CD4-positive, alpha-beta T cell (primary cell): ENCODE measurements at places on chromosomes 3 and 15.

GRCh38 chr15:35246451-35246850 is 161.4 kb upstream of the NANOGP8 start:
- DNase-seq = no peak

- DNase-seq = peak; percentile 46
Observed at GRCh38 chr15:62124176-62124972, 40.7 kb downstream of the C2CD4B start.

GRCh38 chr15:46778876-46779275 is 938.4 kb upstream of the SEMA6D start:
- no peak for DNase-seq

DNA sequence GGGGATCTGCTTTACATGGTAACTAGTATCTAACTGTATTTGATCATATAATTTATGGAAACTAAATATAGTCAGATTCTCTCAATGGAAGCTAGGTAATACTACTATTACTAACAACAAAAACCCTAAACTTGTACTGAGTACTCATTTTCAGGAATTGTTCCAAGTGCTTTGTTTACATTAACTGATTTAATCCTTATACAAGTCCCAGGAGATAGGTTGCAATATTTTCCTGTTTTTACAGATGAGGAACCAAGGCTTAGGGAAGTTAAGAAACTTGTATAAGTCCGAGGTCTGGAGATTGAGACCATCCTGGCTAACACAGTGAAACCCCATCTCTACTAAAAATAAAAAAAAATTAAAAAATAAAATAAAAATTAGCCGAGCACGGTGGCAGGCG is 7.5 kb upstream of the MTHFS start:
- DNase-seq = no peak

GRCh38 chr15:101183226-101183930 is 68.5 kb downstream of the CHSY1 start:
- DNase-seq = no peak

DNA sequence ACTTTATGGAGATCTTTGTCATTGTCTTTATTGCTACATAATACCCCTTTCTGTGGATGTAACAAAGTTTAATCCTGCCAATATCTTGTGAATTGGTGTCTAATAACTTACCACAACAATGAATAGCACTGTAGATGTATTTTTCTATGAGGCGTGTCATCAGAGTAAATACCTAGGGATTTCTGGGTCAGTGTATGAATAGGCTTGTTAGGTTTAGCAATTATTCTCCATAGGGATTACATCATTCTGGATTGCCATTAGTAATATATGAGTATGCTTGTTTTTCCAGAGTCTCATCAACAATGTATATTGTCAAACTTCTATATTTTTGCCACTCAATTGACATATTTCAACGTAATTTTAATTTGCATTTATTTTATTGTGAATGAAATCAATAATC is 67.9 kb downstream of the UNC13C start:
- no peak for DNase-seq

GRCh38 chr15:62881056-62881455 is 161.5 kb upstream of the TPM1 start:
- DNase-seq = no peak

DNA sequence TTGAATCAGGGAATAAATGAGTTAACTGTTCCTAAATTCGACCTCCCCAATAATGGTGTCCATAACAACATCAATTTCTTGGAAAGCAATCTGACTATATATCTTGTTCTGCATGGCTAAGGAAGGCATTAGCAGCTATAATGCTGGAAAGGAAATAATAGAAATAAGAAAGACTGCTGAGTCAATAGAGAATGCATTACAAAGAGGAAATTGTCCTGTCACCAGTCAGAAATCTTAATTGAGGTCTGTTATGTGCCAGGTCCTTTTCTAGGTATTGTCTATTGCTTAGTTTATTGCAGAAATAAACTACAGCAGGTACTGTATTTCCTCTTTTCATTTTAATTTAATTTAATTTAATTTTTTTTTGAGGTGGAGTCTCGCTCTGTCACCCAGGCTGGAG is 5.9 kb upstream of the PPP1R2 start:
- DNase-seq = no peak

DNA sequence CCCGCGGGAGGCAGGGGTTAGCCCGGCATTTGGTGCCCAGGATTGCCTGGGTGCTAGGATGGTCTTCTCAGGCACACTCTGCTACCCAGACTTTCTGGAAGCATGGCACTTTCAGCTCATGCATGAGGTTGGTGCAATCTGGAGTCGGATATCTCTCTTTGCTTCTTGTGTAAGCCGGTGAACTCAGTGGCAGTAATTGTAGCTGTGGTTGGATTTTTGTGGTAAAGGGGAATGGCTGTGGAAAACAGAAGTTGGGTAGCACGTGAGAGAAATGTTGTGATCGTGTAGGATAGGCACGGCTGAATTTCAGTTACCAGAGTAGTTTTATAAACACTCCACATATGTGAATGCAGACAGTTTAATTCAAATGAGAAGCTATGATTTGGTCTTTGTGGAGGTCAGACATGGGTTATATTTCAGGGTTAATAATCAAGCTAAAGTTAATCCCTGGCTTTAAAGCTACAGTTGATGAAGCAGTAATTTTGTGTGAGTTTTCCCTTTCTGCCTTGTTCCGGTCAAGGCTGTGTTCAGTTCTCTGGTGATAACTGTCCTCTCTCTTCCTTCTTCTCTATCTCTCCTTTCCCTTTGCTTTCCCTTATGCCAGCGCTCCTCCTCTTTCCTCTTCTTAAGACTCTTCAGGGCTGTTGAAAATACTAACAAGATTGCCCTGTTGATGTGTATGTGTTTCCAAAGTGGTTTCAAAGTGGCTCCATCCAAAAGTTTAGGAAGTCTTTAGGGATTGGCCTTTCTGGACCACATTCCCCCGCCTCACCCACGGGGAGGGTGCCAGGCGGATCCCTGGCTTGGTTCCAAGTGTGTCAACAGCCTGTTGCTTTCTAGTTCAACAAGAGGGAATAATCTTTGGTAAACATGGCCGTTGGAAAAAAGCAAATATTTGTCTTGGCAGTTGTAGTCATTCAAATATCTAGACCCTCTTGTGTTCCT is 404.6 kb upstream of the C2CD4B start:
- no peak for DNase-seq

- DNase-seq = no peak
Observed at GRCh38 chr3:30795176-30795575, 99.3 kb downstream of the GADL1 start.

GRCh38 chr3:186996356-186996755 is 66.0 kb downstream of the ST6GAL1 start:
- DNase-seq = no peak
